GM03348 (cell line): ENCODE measurements at places on chromosomes 6 and 20.
A peak's percentile ranks its signal among the peaks of the same experiment; 100 is the strongest.

DNA sequence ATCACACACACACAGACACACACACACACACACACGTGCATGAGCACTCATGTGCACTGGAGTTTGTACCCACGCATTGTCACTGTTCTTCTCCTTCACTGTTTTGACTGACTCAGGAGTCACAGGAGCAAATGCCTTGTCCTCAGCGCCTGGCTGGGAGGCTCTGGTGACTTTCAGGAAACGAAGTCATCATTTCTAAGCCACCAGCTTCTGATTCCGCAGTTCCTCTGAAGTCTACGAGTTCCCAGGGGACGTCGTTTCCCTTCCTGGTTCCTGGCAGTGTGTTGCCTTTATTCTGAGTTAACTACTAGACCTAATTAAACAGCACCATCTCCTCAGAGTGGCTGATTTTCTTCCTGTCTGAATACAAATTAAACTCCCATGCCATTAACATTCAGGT is 82.2 kb upstream of the PMEPA1 start:
- DNase-seq, result no peak

GRCh38 chr20:62011938-62012534 is 53.6 kb downstream of the TAF4 start:
- no peak for DNase-seq

DNA sequence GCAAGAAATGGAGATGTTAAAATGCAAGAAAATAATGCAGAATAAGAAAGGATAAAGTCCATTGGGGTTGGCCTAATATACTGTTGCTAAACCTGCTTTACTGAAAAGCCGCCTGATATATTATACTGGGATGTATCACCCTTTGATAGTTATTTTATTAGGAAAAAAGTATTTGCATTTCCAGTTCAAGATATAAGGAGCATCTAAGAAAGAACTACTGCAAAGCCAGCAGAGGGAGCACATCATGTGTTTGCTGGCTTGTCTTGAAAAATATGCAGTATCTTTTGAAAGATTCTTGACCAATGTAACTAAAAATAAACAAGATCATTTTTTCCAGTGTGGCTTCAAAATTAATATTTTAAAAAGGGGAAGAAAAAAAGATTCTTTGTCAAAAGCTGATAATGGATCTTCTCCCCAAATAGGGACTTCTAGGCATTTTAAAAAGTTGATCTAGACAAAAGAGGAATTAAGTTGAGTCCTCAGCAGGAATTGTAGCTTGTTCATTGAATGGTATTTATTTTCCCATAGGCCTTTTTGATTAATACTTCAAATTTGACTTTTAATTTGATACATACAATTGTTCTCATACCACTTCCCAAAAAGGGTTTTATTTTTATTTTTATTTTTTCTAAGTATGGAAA is 214.9 kb downstream of the ZFAND3 start:
- DNase-seq, result peak; percentile 35

GRCh38 chr6:49551078-49551865 is 804 bp downstream of the C6orf141 start:
- peak; percentile 20 for DNase-seq

GRCh38 chr6:30837870-30838269 is 46.4 kb upstream of the DDR1 start:
- no peak for DNase-seq

DNA sequence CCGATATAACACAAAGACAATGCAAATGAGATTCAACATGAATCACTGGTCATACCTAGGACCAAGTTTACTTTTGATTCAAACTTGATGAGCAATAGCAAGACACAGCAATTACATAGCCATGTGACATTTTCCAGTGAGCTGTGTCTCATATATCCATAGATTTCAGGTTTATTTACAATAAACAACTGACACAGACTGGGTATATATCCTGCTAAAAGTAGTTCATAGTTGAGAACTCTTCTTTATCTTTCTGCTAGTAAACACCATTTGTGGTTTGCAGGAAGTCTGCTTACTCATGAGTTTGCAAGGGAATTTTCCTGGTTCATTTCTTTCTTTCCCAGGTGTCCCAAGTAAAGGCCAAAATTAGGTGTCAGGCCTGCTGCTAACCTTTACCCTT is 343.4 kb downstream of the KIF16B start:
- no peak for DNase-seq

DNA sequence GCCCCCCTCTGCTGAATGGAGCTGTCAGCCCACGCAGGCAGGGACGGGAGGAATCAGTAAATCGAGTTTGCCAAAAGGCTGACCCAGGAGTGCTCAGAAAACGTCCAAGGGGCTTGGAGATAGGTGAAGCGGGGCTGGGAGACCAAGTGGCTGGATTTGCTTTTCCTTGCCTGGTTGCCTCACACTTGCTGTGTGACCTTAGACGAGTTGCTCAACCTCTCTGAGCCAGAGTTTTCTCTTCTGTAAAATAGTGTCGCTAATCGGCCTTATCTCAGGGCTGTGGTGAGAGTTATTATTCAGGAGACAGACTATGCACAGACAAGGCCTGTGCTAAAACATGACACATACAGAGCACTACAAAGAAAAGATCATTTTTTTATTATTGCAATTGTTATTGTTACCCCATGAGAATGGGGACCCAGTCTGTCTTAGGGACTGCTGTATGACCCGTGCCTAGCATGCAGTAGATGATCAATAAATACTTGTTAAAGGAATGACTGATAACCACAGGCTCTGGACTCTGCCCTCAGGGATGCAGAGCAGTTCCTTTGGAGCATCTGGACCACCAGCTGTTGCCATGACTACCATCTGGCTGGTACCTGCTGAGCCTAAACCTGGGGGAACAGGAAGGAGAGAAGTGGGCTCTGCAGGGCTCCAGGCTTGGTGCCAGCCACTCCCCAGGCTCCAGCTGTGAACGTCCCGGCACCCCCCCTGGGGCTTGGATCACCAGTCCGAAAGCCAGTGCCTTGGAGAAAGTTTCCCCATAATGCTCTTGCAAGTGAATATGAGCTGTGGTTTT is 901 bp downstream of the KCNK15 start:
- no peak for DNase-seq

- peak; percentile 31 for DNase-seq
Observed at GRCh38 chr20:41483553-41483930, 116.9 kb upstream of the EMILIN3 start.

DNA sequence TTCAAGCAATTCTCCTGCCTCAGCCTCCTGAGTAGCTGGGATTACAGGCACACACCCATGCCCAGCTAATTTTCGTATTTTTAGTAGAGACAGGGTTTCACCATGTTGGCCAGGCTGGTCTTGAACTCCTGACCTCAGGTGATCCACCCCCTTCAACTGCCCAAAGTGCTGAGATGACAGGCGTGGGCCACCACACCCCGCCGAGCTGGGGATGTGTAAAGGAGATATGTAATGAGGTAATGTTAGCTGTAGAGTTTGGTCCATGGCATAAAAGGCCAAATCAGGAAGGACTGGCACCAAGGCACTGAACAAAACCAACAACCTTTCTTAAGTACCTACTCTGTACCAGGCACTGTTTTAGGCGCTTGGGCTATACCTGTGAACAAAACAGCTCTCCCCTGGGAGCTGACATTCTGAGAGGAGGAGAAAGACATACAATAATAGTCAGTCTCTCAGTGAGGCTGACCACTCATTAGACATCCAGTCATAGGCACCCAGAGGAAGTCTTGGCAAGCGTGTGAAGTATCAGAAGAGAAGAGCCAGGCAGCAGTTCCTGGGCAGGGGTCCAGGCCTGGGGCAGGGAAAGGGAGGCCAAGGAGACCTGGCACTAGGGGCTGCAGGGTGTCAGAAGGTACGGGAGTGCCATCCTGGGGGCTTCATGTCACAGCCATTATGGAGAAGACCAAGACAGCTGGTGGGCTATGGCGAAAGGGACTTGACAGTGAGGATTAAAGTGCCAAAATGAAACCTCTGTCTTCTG is 164.8 kb upstream of the DTNBP1 start:
- no peak for DNase-seq

DNA sequence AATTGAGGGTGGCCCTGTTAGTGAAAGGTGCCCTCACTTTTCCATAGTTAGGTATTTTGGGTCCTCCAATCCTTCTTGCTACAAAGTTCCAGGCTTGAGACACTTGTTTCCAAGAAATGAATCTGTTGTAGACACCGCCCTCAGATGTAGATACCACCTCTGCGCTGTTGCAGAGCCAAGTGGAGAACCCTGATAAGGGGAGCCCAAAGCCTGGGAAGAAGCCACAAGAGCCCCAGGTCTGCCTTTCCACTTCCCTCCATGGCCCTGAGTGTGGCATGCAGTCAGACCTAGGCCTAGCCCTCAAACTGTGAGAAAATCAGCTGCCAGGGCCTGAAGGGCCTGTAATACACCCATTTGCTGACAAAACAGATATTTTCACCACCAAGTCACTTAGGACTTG is 37.1 kb downstream of the DTD1 start:
- no peak for DNase-seq

- no peak for DNase-seq
Observed at GRCh38 chr20:12241065-12241464, 323.4 kb downstream of the BTBD3 start.

- DNase-seq, result no peak
Observed at GRCh38 chr20:20012541-20012940, 4.6 kb upstream of the NAA20 start.

GRCh38 chr6:130262008-130262407 is 39.3 kb upstream of the SAMD3 start:
- no peak for DNase-seq

DNA sequence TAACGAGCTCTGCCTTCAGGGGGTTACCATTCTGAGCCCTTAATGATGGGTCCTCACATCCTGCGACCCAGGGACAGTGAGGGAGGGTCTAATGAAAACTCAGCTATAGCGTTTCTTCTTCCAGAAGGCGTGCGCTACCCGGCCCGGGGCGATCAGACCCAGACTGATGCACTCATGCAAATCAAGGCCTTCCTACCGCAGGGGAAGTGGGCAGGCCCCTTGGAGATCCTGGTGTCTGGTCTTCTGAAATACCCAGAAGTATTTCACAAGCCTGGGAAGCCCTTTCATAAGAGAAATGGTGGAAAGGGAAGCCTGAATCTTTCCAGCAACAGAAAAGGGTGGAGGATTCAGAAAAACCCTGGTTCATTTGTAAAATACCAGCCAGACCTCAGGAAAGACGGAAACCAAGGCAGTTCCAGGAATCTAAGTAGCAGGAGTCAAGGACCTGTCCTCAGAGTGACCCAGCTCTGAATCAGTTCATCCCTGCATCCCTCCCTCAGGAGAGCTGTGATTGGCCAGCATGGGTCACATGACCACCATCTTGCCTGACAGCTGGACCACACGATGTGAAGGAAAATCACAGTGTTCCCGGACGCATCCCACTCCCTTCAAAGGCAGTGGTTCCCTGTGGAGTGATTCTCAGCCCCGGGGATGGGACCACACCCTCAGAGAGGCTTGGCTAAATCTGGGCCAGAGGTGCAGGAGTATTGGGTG is 12.7 kb downstream of the BFSP1 start:
- peak; percentile 42 for DNase-seq

DNA sequence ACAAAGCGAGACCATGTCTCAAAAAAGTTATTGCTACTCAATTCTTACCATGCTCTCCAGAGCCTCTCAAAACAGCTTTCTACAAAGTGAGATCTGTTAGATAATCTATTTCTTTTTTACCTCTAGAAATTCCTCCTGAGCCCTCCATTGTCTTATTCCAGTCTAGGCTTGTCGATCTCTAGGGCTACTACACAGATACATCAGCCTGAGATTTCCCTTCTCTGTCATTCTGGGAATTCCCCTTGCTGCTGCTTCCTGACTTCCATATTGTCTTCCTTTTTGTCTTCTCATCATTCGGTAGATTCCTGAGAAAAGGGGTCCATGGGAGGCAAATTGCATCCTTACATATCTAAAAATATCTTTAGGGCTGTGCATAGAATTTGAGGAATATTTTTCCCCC is 75.6 kb upstream of the GNRH2 start:
- no peak for DNase-seq

DNA sequence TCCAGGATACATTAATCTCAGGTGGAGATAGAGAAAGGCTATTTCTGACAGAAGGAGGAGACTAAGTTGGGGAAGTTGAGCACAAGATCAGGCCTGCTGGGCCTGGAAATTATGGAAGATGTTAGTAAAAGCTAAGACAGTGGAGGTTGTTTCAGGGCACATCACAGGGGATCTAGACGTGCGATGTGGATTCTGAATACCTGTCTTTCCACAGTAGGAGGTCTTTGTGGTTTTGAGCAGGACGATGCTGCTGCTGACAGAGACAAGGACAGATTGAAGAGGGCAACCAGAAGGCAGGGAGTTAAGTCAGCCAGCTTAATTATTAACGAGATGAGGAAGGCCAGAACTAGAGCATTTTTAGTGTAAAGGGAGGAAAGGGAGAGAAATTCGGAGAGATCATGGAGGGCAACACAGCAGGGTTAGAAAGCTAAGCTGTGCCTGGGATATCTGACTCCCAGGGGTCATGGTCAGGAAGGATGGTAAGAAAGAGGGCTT is 384.9 kb downstream of the MAFB start:
- DNase-seq, result no peak

DNA sequence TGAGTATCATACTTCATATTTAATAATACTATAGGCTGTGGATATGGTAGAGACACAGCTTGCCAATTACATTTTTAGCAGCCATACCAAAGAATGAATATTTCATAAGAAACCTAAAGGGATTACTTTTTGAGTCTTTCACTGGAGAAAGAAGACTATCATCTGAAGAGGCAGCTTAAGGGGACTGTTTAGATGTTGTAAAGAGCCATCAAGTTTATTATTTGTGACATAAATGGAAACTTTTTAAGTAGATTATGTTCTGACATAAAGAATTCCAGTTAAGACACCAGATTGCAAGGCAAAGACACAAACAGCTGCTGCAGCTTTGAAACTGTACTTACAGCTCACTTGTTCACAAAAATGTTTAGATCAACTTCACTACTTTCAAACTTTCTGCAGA is 429.4 kb downstream of the TFAP2A start:
- DNase-seq, result no peak

DNA sequence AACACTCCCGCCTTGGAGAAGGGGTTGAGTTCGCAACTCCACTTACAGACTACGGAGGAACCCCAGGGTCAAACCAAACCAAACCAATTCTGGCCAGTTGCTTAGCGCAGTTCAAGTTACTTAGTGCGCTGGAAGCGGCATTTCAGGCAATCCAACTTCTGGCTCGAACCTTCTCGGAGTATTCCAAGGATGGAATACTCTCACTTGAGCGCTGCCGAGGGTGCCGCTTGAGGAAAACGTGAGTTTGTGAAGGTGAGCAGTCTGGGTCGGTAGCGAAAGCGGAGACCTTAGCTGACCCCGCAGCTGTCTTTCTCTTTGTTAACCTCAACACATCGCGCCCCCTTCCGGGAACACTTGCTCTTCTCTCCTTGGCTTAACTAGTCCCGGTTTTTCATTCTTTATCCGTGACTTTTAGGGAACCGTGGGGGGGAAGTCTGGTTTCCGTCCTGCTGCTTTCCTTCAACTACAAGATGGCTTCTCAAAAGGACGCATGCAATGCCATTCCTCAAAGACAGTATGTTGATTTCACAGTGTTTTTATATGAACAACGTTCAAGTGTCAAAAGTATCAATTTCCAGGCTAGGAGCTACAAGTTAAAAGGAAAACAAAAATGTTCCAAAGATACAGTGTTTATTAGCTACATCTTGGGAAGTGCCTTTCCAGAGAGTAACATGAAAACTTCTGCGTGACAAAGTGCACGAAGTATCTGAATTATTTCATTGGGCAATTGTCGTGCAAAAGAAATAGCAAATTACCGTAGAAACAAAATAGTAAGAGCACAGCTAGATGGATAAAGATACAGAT is 741 bp upstream of the PNISR start:
- DNase-seq, result peak; percentile 67

- no peak for DNase-seq
Observed at GRCh38 chr6:22062807-22063408, 233.9 kb downstream of the PRL start.
